Urothelium cell line (cell line): ENCODE measurements at places on chromosomes 3 and 15.
A peak's percentile ranks its signal among the peaks of the same experiment; 100 is the strongest.

- DNase-seq, result peak; percentile 8
These were observed 549.6 kb upstream of the CCDC54 start for GRCh38 chr3:106827515-106828213.

- no peak for DNase-seq
These were observed 180.1 kb downstream of the RORA start for GRCh38 chr15:61049028-61049427.

DNA sequence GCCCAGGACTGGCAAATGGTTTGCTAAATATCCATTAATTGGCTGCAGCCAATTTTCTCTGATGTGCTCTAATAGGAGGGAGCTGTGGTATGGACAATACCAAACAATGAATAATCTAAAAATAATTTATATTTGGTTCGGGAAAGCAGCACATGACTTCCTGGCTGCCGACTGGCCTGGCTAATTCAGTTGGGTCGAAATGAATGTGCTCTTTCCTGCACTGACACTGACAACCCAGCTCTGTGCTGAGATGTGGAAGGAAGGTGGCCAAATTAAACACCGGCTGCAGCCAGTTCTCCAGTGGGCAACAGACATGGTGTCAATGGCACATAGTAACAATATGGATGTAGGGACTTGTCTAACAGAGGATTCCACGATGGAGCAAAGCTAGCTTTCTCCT is 21.1 kb upstream of the COLQ start:
- no peak for DNase-seq

DNA sequence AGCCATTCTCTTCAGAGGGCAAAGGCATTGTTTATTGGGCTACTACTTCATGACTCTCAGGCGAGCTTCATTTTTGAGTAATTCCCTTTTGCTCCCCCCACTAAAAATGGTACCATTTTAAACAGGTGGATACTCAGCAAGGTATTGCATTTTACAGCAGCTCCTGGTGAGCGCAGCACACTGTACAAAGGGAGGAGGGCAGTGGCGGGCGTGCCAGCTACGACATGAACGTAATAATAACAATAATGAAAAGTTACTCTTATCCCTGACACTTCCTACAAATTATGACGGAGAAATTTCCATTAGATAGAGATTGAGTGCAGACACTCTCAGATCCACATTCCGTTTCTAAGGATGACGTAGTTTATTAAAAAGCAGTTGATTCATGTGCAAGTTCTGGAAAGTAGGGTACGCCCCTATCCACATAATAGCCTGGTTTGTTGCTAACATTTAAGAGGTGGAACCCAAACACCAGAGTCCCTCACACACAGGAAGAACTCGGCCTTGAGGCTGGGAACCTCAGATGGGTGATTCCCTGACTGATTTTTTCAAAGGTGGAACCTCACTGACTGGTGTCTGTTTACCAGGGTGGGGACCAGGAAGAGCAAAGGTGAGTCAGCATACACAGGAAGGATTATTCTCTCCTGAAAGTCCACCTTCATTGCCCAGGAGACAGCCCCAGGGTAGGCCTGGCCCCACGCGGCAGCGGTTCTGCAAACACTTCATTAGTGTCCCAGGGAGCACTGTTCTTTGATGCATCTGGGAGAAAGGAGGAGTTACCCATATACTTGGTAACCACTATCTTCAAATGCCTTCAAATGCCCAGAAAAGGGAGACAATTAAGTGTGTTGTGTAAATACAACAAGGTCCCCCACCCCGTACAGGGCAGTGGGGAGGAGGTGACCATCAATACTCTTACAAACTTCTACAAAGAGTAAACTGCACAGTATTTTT is 69.9 kb downstream of the LDHAL6B start:
- no peak for DNase-seq

- peak; percentile 46 for DNase-seq
These were observed 630.4 kb downstream of the CADM2 start for GRCh38 chr3:85589145-85589544.

DNA sequence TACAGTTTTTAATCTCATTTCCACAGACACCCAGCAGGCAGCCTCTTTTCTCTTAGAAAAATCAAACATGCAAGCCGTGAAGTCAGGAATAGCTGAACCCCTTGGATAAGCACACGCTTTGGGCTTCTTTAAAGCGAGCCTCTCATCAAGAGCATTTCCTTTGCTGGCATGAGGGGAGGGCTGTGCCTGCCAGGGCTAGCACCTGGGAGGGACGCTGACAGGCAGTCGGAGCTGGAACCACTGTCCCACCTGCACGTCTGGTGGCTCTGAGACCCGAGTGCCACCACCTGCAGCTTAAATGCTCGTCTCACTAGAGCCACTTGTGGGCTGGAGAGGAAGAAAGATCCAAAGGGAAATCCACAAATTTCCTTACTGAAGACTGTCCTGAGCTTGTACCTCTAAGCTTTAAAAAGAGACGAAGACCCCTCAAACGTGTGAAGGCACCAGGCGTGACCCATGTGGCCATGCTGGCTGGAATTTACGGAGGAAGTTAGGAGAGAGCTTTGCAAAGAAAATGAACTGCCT is 9.4 kb downstream of the MAP6D1 start:
- no peak for DNase-seq

DNA sequence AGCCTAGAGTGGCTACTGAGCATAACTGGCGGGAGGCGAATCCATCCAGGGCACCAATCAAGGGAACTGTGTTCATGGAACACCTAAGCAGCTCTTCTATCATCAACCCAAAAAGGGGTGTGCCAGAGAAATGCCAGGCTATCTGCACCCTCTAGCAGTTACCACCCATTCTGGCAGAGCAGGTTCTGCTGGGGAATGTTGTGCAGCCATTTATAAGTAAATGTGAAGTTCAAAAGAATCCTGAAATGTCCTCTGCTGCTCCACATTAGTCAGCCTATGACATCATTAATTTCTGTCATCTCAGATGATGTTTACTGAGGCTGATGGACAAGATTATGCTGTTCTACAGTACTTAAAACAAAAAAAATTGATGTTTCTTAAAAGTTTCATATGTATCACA is 7.7 kb downstream of the SKIC8 start:
- DNase-seq, result no peak

DNA sequence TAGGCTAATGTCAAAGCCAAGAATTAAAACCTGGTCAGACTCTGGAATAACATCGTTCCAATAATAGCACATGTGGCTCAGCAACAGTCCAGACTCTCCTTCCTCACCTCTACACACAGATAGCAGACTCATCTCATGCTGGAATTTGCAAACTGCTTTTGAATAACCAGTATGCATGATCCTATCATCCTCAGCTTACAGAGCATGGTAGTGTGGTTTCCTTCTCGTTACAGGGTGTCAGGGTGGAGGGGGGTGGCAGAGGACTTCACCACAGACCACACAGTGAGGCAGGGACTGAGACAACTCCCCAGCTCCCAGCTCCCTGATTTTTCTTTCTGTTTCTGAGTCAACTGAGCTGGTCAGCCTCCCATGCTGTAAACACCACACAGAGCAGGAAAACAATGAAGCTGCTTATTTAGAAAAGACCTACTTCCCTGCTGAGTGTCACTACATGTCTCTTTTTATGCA is 101.6 kb downstream of the RPL22L1 start:
- DNase-seq, result peak; percentile 3

DNA sequence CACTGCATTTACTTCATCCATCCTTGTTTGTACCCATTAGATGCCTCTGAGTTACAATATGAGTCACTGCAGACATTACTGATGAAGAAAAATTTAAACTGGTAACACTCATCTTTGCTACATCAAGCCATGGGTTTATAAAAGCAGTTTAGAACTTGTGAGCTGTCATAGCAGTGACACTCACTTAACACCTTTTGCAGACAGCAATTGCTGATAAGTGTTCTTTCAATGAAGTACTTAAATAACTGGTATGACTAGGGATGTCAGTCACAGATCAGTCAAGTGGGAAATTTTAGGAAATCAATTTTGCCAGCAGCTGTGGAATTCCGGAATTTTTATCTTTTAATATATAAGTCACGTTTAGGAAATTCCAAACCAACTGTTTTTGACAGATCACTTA is 643.0 kb downstream of the TBL1XR1 start:
- DNase-seq, result no peak

GRCh38 chr3:123568875-123569274 is 16.0 kb downstream of the HACD2 start:
- DNase-seq, result no peak

DNA sequence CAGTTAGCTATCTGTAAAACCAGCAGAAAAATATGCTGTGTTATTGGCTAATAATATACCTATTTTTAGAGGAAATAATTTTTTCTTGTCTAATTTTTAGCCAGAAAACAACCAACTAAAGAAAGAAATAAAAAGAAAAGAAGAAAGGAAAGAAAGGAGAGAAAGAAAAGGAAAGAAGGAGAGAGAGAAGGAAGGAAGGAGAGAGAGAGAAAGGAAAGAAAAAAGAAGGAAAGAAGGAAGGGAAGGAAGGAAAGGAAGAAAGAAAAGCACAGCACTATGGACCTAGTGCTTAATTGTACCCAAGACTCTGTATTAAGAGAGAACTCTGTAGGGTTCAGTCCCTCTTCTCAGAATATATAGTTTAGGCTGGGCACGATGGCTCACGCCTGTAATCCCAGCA is 3.3 kb upstream of the PAQR9 start:
- DNase-seq, result no peak

DNA sequence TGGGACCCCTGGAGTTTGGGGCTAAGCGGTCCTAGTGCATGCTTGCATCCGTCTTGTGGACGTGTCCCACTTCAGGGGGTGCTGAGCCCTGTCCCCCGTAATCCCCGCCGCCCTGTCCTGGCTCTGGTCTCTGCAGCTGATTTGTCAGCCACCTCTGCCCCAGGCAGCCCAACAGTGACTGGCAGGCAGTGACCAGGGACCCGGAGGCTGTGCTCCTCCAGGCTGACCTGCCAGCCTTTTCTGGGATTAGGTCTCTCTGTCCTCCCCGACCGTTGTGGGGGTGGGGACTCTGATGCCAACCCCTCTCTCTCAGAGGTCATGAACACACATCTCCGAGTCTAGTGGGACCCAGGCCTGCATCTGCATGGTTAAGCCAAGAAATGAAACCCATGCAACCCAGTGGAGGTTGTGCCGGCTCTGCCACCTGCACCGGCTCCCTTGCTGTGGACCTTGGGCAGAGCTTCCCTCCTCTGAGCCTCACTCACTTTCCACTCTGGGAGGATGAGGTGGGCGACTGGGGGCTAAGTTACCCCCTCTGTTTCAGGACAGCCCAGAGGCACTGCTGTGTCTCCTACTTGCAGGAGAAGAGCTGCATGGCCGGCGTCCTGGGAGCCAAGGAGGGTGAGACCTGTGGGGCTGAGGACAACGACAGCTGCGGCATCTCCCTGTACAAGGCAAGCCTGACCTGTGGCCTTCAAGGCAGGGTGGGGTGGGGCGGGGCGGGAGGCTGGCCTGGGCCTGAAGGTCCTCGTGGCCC is 60.2 kb downstream of the FBLN2 start:
- DNase-seq, result no peak

DNA sequence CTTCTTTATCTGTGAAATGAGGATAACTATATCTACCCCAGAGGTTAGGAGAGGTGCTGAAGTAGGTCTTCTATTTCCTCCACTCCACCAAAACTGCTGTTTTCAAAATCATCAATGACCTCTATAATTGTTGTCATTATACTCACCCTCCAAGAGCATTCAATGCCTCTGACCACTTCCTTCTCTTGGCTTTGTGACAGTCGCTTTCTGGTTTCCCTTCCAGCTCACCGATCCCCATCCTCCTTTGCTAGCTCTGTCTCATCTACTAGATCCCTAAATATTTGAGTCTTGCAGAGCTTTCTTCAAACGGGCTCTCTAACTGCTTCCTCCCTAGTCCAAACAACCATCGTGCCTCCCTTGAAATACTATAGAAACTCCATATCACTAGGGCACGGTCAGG is 153.5 kb downstream of the RPLP1 start:
- DNase-seq, result no peak

DNA sequence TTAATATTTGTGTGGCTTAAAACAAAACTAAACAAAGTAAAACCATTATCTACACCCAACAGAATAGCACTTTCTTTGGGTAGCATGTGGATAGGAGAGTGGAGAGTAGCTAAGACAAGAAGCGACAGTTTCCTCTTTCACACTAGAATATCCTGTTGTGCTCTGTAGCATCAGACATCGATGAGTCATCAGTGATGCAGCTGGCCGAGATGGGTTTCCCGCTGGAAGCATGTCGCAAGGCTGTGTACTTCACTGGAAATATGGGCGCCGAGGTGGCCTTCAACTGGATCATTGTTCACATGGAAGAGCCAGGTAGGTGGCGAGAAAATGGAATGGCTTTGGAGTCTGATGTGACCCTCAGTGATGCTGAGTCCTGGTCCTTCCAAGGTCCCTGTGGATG is 108.1 kb downstream of the USP13 start:
- DNase-seq, result peak; percentile 46

GRCh38 chr15:72463702-72464101 is 10.4 kb upstream of the ARIH1 start:
- no peak for DNase-seq

DNA sequence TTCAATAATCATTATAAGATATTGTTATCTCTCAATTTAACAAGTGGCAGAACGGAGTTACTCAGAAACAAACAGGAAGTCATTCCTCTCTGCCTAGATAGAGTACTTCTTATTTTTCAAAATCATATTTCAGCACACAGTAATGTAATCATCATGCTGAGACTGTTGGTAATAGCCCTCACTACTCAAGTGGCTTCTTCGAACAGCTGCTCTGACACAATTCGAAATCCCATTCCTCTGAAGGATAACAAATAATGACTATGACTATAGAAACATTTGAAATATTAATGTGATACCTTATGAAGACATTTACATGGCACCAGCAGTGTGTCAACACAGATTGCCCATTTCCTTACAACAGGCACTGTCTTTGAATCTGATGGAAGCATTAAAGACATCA is 1249.8 kb downstream of the NSUN3 start:
- no peak for DNase-seq

DNA sequence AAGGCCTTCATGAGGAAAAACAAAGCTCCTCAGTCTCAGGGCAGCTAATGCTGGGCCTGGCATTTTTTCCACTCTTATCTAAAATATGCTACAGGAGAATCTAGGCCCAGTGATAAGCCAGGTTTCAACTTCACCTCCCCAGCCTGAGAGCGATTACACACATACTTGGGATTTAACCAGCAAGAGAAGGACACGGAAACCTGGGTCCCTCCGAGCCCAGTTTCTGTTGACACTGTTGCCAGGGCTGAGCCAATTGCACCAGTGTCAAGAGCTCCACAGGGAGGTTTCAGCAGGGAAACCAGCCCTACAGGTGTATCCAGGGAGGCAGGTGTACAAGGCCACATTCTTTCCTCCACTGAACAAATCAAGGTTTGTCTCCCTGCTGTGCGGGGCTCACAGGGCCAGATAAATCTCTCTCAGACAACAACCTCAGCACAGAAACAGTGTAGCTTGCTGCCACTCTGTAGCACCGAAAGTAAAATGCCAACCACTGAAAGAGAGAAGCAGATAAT is 85.4 kb downstream of the MAGI1 start:
- no peak for DNase-seq

- no peak for DNase-seq
These were observed 12.1 kb downstream of the SGO1 start for GRCh38 chr3:20173844-20174410.

- DNase-seq, result peak; percentile 85
These were observed 12.8 kb downstream of the IQGAP1 start for GRCh38 chr15:90400759-90401314.

DNA sequence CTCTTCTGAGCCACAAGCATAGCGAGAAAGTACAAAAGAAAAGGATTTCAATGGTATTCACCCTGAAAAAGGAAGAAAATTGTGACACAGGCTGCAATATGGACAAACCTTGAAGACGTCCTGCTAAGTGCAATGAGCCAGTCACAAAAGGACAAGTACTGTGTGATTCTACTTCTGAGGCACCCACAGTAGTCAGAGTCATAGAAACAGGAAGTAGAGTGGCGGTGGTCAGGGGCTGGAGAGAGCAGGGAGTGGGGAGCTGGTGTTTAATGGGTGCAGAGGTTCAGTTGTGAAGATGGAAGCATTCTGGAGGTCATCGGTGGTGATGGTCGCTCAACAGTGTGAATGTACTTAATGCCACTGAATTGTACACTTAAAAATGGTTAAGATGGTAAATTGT is 180.5 kb downstream of the APBA2 start:
- no peak for DNase-seq
